ENCODE measurements at places on chromosomes 16 and 17.

- DNase-seq = no peak
These were observed 84.7 kb downstream of the MRC2 start for GRCh38 chr17:62712171-62712581.

- no peak for DNase-seq
These were observed 46.4 kb downstream of the SLFN5 start for GRCh38 chr17:35289222-35289621.

GRCh38 chr16:88836791-88837190 is 20.0 kb downstream of the GALNS start:
- no peak for DNase-seq

DNA sequence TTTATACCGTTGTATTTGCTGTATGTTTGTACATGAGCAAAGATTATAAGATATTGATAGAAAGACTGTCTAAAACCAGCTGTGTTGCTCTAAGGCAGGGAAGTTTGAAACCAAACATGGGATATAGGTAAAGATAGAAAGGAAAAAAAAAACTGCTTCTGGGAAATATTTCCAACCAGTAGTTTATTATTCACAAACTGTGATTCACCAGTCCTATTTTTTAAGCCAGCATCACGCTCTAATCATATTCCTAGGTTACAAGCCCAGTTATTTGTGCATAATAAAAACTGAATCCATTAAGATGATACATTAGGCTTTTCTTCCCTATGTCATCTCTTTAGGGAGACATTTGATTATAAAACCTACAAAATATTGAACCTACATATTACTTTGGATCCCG is 4.0 kb downstream of the ERN1 start:
- no peak for DNase-seq

DNA sequence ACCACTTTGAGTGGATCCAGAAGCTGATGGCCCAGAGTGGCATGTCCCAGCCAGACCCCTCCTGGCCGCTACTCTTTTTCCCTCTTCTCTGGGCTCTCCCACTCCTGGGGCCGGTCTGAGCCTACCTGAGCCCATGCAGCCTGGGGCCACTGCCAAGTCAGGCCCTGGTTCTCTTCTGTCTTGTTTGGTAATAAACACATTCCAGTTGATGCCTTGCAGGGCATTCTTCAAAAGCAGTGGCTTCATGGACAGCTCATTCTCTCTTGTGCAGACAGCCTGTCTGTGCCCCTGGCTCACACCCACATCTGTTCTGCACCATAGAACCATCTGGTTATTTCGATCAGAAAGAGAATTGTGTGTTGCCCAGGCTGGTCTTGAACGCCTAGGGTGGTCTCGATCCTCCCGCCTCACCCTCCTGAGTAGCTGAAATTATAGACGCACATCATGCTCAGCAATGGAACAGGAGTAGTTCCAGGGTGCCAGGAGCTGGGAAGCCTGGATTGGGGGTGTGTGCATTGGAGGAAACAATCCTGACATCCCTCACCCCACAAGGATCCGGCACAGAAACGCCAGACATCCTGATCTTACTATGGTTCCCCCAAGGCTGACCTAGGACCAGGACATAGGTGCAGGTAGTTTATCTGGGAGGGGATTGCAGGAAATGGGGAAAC is 4.6 kb downstream of the PRSS21 start:
- no peak for DNase-seq

DNA sequence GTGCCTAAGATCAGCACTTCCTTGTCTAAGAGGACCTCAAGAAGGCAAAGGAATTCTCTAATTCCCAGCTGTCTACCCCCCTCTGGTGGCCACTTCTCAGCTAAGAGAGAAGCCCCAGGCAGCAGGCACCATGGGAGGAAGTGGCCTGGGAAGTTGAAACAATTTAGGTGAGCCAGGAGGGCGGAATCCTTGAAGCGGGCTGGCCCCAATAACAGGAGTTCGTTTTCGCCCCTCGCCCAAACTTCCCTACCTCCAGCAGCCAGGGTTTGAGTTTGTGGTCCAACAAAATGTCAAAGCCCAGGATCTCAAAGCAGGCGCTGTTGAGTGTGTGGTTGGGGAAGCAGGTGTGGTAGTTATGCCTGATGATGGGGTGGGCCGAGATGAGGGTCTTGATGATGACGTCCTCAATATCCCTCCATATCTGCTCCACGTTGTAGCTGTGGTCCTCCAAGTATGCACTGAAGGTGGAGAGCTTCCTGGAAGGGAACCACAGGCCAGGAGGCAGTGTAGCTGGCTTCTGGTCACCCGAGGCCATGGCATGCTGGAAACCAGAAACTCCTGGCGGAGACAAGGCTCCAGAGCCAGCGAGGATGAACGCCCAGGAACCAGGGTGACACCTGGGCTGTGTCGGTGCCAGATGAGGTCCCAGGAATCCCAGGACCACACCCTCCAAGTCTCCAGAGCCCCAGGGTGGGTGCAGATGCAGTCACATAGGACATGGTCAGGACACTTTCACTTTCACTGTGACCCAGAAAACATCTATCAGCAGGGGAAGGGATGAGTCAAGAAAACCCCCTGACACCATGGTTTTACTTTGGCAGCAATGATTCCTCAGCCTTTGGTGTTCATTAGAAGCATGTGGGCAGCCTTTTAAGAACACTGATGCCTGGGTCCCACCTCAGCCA is 25.6 kb downstream of the TTLL6 start:
- DNase-seq = peak; percentile 73

GRCh38 chr17:6420173-6420641 is 14.7 kb downstream of the AIPL1 start:
- DNase-seq = no peak

DNA sequence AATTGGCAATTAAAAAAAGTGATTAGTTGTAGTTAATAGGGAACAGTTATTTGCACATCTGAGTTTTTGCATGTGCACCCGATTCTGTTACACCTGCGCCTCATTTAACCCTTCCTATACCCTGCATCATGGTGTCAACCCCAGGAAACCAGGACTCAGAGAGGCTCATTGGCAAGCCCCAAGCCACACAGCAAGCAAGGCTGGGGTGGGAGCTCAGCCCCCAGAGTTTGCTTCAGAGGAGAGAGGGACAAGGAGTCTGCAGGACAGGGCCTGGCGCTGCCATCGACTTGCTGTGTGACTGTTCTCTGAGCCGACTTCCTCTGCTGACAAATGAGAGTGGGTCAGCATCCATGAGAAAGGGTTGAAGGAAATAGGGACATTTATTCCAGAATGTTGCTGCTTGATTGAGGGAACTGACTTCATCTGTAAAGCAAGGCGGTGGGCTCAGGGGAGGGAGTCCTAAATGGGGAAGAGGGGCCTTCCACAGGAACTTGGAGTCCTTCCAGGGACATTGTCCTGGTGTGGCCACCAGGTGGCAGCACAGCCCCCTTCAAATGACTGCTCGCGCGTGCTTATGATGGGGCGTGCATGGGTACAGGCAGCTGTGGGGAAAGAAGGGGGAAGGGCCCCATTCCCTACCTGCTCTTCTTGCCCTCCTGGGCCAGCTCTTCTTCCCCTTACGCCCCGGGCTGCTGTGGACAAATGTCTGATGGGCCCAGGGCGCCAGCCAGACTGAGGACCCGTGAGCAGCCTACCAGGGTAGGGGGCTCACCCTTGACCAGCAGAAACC is 51.6 kb downstream of the NT5M start:
- DNase-seq = peak; percentile 80

- no peak for DNase-seq
These were observed 656.1 kb upstream of the SOX9 start for GRCh38 chr17:71464751-71465150.

- no peak for DNase-seq
These were observed 540.0 kb upstream of the GOT2 start for GRCh38 chr16:59274141-59274540.

DNA sequence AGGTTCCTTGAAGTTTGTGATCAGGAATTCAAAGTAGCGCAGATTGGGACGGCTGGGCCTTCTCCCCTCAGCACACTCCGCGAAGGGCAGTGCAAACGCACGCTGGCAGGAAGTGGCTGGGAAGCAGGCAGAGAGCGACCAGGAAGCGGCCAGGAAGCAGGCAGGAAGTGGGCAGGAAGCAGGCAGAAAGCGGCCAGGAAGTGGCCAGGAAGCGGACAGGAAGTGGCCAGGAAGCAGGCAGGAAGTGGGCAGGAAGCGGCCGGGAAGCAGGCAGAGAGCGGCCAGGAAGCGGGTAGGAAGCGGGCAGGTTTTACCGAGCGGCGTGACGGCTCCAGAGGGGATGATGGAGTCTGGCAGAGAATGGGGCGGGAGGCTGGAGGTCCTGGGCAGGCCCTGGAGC is 3.2 kb downstream of the DPEP1 start:
- DNase-seq = no peak

- peak; percentile 39 for DNase-seq
These were observed 8.7 kb upstream of the ADGRG1 start for GRCh38 chr16:57619606-57620334.

- no peak for DNase-seq
These were observed 4.6 kb upstream of the HSD3B7 start for GRCh38 chr16:30980434-30980833.

DNA sequence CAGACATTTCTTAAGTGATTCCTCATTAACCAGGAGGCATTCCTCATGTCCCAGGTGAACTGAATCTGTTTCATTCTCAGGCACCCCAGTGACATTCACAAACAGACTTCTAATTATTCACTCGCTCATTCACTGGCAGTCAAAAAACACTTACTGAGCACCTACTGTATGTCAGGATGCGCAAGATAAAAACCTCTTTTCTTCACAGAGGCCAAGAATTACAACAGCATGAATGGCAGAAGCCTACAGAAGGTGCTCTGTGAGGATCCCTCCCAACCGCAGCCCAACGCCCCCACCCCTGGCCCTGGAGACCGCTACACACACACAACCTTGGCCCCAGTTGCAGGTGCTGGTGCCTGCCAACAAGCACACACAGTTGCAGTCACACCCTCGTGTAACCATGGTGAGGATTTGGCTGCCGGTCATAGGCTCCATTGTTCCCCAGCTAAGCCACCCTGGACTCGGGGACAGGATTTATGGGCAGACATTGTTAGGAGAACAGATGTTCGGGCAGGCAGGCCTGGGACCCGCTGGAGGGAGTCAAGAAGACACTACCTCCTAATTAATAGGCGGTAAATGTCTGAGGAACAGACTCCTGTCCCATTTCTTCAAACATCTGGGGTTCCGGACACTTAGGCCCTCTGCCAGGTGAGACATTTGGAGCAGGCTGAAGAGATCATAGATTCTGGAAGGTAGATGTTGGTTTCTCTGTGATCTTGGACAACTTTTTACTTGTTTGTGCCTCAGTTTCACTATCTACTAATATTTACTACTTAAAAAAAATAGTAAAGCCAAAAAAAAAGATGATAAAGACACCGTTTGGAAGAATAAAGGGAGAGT is 43.2 kb downstream of the CUEDC1 start:
- peak; percentile 96 for DNase-seq

DNA sequence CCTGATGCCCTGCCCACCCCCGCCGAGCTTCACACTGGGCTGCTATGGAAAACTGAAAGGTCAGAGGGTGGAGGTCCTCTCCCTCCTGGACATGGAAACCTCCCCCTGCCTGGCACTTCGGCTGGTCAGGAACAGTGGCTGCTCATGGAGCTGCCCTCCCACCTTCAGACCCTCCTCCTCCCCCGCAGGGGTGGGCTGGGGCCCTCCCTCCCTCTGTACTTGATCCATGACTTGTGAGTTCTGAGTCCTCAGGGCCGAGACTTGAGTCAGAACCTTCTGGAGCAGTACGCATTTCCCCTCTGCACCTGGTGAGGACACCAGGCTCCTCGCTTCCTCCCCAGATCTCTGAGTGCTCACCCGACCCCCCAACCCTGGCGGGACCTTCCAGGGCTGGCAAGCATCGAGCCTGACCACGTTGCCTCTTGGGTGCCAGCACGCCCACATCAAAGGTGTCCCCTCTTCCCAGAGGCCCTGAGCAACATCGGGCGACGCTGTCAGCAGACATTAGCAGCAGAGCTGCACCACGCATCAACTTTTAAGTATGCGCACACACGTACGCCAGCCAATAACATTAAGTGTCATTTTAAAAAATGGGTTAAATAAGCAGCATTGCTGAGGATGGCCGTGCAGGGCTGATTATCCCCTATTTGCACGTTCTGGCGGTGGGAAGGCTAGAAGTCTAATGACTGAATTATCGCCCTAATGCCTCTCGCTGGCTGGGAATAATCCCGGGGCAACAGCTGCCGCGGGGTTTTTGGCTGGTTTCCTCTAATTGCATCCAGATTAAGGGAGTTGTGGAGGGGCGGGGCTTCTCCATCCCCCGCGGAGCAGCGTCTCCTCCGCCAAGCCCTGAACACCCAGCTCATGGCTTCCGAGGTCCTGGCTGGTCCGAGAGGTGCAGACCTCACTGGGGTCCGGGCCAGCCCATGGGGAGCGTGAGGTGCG is 98.0 kb downstream of the TBC1D16 start:
- peak; percentile 100 for DNase-seq

DNA sequence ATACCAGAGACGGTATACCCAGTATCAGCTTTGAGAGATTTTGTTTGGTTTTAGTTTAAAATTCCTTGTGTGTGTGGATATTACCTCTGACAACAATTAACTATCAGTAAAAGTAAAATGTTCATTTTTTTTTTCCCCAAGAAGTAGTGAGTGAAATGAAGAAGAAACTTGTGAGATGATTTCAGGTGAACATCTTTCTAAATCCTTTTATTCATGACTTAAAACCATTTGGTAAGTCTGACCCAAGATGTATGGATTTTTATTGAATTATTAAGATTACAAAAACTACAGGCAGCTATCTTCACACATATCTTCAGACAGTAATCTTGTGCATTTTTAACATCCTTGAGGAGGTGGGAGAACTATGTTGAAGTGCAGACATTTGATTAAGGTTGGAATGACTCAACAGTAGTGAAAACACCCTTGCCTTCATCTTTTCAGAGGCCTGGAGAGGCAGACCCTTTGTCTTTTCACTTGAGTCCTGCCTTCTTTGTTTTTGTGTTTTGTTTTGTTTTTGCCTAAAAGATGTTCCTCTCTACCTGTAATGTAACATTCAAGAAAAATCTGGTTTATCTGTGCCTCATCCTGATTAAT is 240.3 kb upstream of the TBX2 start:
- no peak for DNase-seq

- DNase-seq = no peak
These were observed 113.4 kb upstream of the KCNJ16 start for GRCh38 chr17:69961501-69962145.

DNA sequence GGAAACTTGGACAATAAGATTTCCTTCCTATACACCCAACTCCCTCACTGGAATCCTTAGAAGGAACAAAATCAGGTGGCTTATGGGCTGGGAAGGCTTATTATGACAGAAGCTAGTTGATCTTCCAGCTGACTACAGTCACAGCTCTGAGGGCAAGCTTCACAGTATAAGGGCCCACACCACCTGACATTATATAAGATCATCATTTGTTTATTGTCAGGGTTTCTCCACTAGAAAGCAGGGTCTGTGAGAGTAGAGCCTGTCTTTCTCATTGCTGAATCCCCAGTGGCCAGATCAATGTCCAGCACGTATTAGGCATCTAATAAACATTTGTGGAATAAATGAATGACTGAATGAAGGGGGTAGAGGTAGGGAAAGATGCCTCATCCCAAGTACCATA is 57.8 kb upstream of the PHOSPHO1 start:
- no peak for DNase-seq
